ENCODE measurements at places on chromosomes 2 and 18. TPM values are rescaled to one million over a fixed set of nuclear protein-coding genes. Genes with fewer than 3 reads are reported as not detected.

The CWC22 gene
- total RNA-seq: 17.5 TPM

The ESPNL gene
- 0.09 TPM for total RNA-seq

The CLHC1 gene
- 15.2 TPM for total RNA-seq

The APCDD1 gene
- 33.4 TPM for total RNA-seq

The UPP2 gene
- total RNA-seq: not detected

The TRIP12 gene
- total RNA-seq: 229 TPM

The DNAH6 gene
- total RNA-seq: 6.3 TPM

The MRPL53 gene
- 81.3 TPM for total RNA-seq

The MPV17 gene
- 79.2 TPM for total RNA-seq

All from lower lobe of right lung (tissue), 2 donors.